ENCODE measurements at places on chromosomes 6 and 20.
A peak's percentile ranks its signal among the peaks of the same experiment; 100 is the strongest.

DNA sequence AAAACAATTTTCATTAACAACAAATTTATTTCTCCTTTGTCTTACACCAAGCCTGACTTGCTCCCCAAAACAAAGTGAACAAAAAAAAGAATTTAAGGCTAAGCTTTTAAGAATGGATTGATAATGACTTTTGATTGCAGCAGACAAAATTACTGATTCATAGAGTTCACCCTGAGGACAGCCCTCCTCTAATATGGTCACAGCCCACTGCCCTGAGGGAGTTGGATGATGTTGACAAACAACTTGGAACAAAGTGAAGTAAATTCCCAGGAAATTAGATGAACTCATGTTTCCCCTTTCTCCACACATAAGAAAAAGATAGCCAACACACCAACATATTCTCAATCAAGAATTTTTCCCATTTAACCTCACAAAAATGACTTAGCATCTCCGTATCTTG is 7.7 kb upstream of the ISM1 start:
- DNase-seq = no peak

DNA sequence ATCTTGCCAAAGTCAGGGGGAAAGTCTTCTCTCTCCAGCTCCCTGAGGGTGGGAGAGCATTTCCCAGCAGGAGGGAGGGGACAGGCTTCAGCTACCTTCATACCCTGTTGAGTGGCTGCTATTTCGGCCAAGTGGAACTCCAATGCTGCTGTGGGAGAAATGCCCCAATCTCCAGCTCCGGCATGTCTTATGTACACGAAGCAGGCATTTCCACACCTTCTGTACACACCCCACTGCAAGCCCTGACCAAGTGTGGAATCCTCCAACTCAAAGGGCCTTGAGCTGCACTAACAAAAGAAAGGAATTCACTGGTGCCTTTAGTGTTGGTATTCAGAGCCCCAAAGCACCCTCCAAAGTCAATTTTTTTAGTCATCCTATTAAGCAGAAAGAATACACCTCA is 313.6 kb upstream of the NT5E start:
- DNase-seq = no peak

DNA sequence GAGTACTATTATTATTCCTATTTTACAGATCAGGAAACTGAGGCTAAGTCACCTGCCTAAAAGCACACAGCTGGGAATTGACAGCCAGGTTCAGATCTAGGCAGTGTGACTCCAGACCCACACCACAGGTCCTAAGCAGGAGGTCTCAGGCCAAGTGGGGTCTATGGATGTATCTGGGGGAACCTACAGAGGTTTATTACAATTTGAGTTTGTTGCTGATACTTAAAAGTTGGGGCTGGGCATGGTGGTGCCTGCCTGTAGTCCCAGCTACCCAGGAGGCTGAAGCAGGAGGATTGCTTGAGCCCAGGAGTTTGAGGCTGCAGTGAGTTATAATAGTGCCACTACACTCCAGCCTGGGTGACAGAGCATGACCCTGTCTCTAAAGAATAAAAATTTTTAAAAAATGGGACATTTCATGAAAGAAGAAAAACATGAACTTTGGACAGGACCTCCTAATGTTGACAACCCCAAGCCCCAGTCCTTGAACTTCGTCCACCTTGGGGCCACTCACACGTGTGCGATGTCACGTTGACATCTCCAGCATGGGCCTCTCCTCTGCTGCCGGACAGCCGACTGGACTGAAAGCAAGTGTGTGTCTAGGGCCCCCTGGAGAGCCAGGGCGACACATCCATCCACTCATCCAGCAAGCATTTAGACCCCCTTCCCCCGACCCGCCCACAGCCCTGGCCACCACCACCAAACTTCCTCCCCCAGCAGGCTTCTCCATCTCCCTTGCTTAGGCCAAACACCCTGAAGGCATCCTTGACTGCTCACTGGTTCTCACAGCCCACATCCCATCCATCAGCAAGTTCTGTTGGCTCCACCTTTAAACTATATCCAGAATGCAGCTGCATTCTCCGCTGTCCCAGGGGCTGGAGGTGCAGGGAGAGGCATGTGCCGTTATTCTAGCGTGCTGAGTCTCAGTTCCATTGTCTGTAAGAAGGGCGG is 40.0 kb downstream of the NOL4L start:
- DNase-seq = no peak

DNA sequence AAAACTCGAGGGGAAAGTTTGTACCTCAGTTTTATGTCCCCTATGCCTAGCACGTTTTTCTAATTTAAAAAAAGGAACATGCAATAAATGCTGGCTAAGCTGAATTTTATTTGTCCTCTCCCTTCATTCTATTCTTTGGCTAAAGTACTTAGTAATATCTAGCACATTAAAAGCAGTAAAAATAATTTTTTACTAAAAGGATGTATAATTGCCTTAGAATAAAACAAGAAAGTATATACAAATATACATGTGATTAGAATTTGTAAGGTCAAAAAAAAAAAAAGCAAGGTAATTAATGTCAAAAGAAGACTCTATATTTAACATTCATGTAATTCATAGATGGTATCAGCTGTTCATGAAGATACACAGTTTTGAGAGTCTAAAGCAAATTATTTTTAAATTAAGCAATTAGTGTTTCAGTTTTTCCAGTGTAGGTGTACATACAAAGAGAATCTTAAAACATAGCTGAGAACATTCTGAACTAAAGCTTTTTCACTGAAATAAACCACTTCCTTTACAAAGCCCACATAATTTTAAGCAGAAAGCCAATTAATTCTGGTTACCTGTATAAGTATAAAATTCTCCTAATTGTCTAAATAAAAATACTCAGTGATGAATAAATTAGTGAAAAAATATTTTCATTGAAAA is 32.4 kb downstream of the HBS1L start:
- no peak for DNase-seq

DNA sequence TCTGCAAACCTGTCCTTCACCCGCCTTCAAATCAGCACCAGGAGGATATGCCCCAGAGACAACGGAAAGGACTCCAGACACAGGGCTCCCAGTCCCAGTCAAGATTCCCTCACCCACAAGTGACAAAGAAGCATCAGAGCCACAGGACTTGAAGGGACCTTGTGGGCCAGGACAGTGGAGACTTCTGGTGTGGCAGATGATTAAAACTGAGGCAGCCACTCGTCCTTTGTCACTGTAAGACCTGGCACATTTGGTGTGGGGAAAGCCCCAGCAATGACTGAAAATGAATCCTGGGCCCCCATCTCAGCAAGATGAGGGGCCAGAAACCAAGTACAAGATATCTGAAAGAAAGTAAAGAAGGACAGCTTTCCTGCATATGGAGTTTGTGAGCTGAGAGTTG is 15.6 kb upstream of the GMPR start:
- no peak for DNase-seq

GRCh38 chr6:73983367-73983766 is 287.4 kb downstream of the CD109 start:
- no peak for DNase-seq

- no peak for DNase-seq
Observed at GRCh38 chr6:44730771-44731391, 343.4 kb downstream of the CDC5L start.

DNA sequence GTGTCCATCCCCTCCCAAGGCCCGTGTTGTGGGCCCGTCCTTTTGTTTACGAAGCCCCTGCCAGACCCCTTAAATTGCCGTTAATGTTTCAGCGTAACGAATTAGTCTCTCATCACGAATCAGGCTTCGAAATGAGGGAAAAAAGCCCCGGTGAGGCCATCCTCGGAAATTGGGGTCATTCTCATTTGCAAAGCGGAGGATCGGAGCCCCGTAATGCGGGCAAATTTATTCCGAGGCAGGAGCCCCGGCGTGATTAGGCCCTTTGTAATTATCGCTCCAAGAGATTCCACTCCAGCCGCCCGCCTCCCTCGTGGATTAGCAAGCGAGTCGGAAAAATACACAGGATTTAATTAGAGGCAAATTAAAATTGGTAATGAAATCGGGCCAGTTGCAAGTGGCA is 44.9 kb upstream of the MDFI start:
- no peak for DNase-seq

DNA sequence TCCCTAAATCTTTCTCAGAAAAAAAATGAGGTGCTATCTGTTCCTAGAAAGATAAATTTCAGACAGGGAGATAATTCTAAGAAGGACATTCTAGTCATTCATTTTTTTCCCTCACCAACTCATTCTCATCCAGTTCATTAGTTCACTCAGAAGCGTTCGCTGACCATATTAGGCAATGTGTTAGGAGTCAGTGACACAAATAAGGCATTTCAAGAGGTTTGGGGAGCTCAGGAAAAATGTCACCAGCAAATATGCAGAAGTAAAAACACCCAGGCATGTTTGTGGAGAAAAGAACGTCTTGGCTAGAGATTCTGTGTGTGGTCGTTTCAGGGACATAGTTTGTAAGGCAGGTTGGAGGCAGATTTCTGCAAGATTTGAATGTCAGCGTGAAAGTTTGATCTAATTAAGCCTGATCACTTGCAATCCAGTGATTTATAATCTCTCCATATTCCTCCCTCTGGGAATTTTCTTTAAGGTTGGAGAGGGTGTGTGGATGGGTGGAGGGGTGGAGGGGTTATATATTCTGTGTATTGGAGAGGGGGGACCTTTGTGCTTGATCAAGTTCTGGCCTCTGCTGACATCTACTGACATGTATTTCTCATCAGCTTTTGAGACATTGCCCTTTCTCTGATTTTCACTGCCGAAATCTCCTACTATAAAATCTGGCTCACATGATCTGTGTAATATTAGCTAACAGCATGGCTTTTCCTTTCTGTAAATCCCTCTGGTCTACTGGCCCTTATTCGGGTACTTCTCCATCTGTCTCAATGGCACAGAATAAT is 3.6 kb downstream of the MYCT1 start:
- DNase-seq = peak; percentile 19

GRCh38 chr6:147983581-147984366 is 358.9 kb upstream of the SASH1 start:
- DNase-seq = no peak

DNA sequence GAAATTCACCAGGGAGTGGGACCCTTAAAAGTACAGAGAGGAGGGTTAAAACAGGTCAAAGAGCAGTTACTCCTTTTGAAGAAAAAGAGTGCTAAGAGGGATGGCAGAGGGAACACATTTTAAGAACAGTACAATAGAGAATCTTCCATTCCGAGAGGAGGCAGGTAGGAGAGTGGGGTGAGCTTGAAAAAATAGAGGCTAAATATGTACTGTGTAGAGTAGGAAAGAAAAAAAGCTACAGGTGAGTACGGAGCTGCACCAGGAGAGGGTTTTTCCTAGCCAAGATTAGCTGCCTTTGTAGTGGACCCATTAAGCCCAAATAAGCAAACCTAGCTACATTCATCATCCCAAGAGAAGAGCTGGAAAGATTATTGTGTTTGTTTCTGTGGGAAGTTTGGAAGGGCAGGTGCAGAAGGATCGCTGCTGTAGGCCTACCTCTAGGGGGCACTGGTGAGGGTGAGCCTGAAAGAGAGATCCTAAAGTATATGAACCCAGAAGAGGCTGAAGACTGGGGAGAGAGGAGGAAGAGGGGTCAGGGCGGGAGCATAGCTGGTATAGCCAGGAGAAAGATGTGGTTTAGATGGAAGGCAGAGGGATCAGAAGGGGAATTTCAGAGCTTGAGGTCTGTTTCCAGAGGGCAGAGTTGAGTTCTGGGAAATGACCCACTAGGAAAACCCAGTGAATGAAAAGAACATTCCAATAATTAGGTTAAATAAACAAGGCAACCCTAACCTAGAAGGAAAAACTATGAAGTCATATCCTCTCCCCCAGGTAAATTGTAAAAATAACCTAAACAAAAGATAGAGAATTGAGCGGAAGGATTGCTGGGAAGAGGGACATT is 50.2 kb upstream of the HINT3 start:
- peak; percentile 71 for DNase-seq

DNA sequence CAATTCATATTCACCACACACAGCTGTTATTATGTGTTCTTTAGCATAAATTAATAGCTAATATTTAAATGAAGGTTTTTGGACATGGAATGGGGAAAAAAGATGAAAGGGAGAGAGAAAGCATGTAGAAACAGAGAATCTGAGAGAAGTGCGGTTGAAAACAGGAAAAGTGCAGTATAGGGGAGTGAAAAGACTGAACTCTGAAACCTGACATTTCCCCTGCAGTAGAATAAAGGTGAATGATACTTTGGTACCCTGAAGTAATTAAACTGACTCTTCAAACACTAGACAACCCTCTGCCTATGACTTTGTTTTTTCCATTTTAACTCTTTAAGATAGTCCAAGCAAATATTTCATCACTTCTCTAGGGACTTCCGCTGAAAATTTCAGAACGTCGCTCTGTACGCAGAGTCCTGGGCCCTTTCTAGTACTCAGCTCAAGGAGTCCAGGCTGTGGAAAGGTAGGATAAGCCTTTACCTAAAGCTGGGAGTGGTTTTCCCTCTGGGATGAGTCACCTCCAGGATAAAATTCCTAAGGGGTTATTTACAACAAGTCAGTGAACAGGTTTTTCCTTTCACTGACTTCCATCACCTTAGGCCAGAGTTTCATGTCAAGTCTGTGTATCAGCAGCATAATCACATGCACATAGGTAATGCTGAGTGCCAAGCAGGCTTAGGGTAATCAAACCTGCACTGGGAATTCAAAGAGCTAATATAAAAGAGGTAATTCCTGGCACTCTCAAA is 614.5 kb downstream of the PKHD1 start:
- no peak for DNase-seq

- DNase-seq = no peak
Observed at GRCh38 chr6:136520517-136520916, 29.7 kb downstream of the MAP7 start.

- no peak for DNase-seq
Observed at GRCh38 chr6:151390851-151391470, 398 bp downstream of the ZBTB2 start.

- DNase-seq = no peak
Observed at GRCh38 chr6:10144772-10145171, 270.1 kb downstream of the TFAP2A start.

DNA sequence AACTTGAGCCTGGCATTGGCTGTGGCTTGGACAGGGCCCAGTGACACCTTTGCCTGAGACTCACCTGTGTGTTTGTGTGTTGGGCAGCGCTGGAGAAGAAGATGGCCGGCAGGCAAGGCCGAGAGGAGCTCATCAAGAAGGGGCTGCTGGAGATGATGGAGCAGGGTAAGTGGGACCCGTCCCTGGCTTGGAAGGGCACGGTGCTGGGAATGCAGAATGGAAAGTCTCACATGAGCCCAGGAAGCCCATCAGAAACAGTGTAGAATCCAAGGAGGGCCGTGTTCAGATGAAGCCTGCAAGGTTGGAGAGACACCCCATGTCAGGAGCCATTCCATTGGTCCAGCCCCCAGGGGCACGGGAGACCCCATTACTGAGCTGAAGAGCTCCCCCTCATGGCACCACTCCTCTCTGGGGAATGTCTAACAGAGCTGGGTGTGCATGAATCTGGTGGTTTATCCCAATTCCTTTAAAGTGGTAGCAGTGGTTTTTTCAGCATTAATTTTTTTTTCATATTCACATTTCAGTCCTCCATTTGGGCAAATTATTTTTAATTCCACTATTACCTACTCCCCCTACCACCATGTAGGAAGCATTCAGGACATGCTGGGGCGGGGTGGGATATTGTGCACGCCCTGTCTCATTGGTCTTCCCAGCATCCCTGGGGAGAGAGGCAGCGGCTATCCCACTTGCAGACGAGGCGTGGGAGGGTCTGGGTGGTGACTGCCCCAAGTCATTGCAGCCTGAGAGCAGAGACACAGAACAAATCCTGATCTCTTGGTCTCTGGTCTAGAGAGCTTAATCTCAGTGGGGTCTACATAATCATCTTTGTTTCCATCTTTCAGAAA is 143.6 kb downstream of the PHACTR3 start:
- DNase-seq = no peak

Measured in hematopoietic multipotent progenitor cell treated with erythropoietin and hydrocortisone succinate and interleukin-3 and kit ligand, for 8 days (in vitro differentiated cells).